Activated CD4-positive, alpha-beta T cell treated with anti-CD3 and anti-CD28 coated beads, Interleukin-2, amount 10 ng/mL, durations not matched to agents 7 days and 5 days (primary cell): ENCODE measurements at places on chromosomes 2 and 18.

GRCh38 chr18:21047126-21047525, 64.5 kb downstream of the ROCK1 start:
- DNase-seq = no peak

GRCh38 chr18:65439188-65439587, 311.6 kb upstream of the CDH7 start:
- no peak for DNase-seq

DNA sequence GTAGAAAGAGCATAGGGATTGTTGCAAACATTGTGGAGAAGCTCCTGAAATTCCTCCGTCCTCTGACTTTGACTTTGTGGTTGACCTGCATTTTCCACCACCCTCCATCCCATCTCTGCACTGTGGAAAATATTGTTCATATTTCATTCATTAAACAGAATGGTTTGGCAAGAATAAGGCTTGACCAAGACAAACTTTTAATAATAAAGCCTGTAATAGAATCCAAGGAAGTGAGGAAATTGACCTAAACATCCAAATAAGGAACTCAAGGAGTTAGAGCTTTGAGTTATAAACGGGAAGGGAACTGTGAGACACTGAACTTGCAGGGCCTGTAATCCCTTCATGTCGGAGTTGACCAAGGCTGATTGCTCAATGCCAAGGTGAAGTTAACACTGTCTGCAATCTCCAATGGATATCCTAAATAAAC, 115.2 kb downstream of the GFPT1 start:
- DNase-seq = no peak

- no peak for DNase-seq
These were observed 316.9 kb upstream of the LRRTM4 start for GRCh38 chr2:77839102-77839501.

GRCh38 chr18:75130591-75131328, 78.2 kb downstream of the PTGR3 start:
- no peak for DNase-seq
